H1 (cell line): ENCODE measurements at places on chromosomes 7 and 10.

DNA sequence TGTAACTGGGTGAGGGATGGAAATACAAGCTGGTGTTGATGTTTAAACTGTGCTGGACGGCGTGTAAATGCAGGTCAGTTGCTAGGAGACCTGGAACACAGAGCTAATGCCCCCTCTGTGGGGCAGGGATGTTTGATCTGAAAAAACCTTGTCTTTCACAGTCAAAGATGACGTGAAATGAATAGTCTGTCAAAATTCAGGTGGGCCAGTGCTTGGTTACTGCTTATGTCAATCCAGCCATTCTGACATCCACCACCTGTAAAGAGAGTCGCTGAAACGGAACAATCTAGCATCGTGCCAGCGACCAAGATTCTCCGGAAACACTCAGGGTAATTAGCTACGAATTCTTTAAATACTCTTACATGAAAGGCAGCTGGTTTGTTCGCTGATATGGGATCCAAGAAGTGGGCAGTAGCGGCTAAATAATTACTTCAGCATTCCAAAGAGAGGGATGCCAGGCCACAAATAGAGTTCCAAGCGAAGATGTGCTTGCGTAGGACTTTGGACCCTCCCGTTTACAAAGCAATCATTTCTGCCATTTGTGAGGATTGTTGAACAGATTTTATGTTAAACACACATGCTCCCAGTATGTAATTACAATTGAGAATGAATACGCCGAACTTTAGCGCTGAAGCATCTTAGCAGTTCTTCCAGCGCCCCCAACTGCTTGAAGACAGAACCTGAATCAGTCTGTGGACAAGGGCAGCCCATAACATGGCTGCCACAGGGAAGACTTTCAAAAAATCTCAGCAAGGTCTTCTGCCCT, 7.3 kb upstream of the ASB4 start:
- no peak for DNase-seq

- DNase-seq, result no peak
Observed at GRCh38 chr7:128867842-128868623, 5.4 kb downstream of the ATP6V1F start.

DNA sequence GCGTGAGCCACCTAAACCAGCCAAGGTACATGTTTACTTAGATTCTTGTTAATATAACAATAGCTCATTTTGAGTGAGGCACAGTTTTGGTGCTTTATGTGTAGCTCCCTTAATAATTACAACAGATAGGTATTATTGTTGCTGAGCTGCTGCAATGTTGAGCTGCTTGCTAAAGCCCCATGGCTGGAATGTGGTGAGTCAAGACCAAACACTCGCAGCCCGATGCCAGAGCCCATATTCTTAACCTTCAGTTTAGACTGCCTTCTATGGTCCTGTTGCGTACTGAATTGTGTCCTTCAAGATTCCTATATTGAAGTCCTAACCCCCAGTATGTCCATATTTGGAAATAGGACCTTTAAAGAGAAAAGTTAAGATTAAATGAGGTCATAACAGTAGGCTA, 407.1 kb downstream of the NEBL start:
- no peak for DNase-seq

DNA sequence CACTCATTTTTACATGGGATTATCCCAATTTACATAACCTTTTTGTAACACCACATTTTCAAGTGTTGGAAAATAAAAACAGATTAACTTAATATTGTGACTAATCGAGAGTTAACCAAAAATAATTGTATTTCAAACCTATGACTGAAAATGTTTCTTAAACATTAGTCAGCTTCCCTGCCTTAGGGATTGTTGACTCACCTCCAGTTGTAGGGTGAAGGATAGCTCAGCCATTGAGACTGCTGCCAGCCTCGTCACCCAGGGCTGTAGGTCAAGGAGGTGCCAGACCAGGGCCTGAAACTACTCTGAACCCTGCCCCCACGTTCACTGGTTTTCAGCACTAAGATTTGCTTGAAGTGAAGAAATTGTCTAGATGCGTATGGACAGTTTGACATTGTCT, 351.2 kb downstream of the GFRA1 start:
- DNase-seq, result no peak

- no peak for DNase-seq
Observed at GRCh38 chr10:56139405-56139804, 221.7 kb downstream of the ZWINT start.

- no peak for DNase-seq
Observed at GRCh38 chr10:78688901-78689583, 379.7 kb upstream of the ZMIZ1 start.

DNA sequence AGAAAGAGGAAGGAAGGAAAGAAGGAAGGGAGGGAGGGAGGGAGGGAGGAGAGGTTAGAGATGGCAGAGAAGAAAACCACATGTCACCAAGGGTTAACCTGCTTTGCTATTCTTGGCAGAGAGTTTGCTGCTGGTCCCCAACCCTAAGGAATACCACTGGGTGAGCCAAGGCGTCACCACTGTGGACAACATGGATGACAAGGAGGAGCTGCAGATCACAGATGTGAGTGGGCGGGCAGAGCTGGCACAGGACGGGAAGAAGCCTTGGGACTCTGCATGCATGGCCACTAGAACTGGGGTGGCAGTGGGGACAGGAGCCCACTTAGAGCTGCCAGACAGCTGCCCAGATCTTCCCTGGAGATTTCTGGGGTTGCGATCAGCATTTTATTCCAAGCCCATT, 17.2 kb upstream of the MYH16 start:
- DNase-seq, result no peak

GRCh38 chr10:58174831-58175230, 92.9 kb downstream of the IPMK start:
- DNase-seq, result no peak

DNA sequence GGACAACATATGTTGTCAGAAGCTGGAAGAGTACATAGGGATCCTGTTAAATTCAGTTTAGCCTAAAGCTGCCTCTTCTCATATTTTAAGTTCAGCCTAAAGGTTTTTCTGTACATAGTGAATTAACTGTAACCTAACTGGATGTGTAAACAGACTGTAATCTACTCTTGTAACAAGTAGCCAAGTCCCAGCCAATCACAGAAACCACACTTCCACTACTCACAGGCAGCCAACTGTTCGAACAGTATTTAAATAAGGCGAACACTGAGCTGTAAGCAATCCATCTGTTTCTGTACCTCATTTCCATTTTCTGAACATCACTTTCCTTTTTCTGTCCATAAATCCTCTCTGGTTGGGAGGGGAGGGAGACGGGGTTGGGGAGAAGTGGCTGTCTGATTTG, 15.0 kb upstream of the STN1 start:
- DNase-seq, result no peak

DNA sequence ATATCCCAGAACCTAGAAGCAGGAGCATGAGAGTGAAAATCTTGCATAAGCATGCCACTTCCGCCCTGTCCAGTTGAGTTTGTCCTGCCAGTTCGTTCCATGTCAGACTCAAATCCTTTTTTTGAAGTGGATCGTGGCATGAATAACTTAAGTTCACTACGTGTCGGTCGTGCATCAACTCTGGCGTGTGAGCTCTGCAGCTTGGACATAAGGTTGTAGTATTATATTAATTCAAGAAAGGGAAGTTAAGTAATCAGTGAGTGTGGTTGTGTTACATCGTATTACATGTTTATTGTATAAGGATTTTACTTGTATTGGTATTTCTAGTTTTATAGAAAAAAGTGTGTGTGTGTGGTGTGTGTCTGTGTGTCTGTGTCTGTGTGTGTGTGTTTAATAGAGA, 23.0 kb downstream of the CDC123 start:
- DNase-seq, result no peak

DNA sequence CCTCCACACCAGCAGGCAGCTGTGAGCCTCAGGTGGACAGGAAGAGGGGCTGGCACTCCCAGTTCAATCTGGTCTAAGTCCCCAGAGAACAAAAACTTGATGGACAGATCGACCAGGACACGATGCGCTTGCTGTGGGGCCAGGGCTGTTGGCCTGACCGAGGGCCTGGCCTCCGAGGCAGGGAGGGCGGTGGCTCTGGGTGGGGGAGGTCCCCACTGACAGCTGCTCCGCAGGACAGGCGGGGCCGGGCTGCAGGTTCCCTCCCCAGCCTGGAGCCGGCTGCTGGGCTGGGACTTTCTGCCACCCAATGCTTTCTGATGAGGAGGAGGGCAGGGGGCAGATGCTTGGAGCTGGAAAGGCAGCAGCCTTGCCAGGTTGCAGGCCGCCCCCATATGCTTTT, 37.4 kb upstream of the ADGRA1 start:
- DNase-seq, result no peak
